ENCODE measurements at places on chromosomes 2 and 18. TPM values are rescaled to one million over a fixed set of nuclear protein-coding genes. Genes with fewer than 3 reads are reported as not detected.
A peak's percentile ranks its signal among the peaks of the same experiment; 100 is the strongest.

Gene KCNJ13
- total RNA-seq = not detected

Gene SPEG
- 55.4 TPM for total RNA-seq

Gene DUSP19
- 1.0 TPM for total RNA-seq

Gene CYP26B1
- 0.50 TPM for total RNA-seq

DNA sequence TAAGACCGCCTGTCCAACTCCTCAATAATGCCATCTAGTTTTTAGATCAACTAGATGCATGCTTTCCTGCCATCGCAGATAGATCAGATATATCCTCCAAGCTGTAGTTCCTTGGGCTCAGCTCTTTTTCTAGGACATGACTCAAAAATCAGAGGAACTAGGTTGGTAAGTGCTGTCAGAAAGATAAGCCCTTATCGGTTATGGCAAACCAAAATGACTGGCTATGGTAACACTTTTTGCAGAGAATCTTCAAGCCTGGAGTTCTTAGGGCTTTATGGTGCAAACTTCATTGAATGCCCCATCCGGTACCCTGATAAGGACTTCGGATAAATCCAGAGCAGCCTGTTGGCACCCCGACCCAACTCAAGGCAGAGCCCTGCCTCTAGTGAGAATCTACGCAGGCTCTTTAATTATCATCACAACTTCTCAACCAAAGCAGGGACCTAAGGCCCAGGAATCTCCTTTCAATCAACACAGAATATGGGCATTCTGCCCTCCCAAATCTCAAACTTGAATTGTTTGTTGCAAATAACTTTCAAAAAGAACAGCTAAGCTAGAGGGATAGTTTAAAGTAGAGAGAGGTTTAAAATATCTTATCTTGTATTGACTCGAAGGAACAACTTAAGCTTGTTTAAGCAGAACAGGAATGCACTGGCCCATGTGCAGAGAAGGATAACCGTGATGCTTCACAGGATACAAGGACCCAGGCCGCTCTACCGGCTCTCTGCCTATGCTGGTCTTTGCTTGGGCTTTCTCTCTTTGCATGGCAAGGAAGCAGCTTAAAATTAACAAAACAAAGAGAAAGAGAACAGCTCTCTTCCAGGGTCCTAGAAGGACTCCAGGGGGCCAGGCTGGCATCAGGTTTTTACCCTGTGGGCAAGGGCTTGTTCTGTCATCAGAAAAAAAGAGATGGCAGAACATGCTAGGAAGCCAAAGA is 3.4 kb upstream of the CYP1B1 start:
- no peak for DNase-seq

GRCh38 chr2:165901620-165902298 is 51.8 kb downstream of the TTC21B start:
- DNase-seq = no peak

GRCh38 chr2:231861288-231861931 is 64.8 kb downstream of the NPPC start:
- no peak for DNase-seq

- DNase-seq = peak; percentile 98
Observed at GRCh38 chr18:50281295-50281971, at the start of gene MBD1. TSS of gene MBD1 (minus strand) at chr18:50281523. CDS start at chr18:50279992, 1,531 bp downstream.

- peak; percentile 80 for DNase-seq
Observed at GRCh38 chr2:13676269-13676668, 956.2 kb upstream of the LRATD1 start.

- no peak for DNase-seq
Observed at GRCh38 chr2:239316562-239317465, 84.0 kb downstream of the HDAC4 start.

DNA sequence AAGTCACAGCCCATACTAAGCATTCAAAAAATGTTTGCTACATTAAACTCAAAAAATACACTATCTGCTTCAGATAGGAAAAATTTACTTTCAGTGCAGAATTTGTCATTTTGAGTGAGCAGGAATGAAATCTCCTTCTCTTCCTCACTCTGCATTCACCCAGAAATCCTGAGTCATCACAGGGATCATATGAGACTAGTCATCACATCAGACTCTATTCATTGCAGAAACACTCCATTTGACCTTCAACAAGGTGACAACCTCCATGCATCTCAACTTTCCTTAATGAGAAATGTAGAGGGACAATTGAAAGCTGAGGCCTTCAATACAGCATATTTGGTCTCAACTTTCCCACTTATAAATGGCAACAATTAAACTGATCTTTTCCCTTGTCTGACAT is 130.4 kb upstream of the CYP26B1 start:
- DNase-seq = peak; percentile 39

- peak; percentile 80 for DNase-seq
Observed at GRCh38 chr18:44589693-44590355, 90.9 kb upstream of the SETBP1 start.

DNA sequence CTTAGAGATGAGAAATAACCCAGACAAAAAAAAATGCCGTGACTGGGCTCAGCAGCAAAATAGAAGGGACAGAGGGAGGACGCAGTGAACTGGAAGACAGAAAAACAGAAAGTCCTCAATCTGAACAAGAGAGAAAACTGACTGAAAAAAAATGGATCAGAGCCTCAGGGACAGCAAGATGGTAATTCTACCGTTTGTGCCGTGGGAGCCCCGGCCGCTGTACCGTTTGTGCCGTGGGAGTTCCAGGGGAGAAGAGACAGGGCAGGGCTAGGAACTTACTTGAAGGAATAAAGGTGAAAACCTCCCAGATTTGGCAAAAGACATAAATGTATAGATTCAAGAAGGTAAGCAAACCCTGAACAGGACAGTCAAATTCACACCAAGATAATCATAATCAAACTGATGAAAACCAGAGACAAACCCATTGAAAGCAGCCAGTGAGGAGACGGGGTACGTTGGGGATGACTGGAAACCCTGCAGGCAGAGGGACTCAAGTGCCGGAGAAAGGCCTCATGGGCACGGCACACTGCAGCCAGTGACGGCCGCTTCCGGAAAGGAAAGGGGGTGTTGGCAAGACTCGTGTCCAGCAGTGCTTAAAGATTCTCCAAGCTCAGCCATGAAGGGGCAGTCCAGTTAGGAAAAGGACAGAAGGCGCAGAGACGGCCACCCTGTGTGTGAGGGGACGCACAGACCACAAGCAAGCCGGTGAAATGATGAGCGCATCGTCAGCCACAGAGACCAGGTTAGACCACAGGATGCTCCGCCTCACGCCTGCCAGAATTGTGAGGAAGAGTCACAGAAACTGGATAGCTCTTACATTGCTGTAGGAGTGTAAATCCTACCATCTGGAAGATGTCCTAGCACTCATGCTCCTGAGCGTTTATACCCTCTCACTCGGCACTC is 40.0 kb upstream of the NFATC1 start:
- no peak for DNase-seq

DNA sequence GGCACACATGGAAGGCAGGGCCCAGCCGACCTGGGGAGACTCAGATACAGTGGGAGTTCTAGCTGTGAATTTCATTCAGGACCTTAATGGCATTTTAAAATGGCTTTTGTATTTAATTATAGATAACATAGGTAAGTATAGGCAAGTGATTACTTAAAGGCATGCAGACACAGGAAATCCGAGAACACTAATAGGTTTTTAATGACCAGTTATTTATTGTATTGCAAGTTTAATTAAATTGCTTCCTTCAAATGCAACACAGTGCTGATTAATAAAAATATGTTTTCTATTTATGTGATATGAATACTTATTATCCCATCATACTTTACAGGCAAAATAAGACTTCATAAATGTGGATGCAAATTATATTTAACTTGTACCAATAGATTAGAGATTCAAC is 19.7 kb upstream of the SH3RF3 start:
- no peak for DNase-seq

DNA sequence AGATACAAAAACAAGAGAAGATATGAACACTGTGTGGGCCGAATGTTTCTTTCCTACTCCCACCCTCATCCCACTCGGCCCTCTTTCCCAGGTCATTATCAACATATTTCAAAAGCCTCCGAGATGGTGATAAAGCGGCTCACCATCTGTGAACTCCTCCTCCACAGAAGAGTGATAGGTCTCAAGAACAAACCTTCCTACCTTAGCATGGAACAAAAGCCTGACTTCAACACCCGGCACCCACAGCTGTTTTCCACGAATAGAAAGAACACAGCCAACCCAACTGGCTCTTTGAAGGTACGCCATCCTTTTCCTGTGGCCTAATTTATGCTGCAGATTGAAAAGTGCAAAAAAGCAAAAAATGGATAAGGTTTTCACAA is 28.8 kb downstream of the BCL2 start:
- no peak for DNase-seq

- no peak for DNase-seq
Observed at GRCh38 chr2:55869637-55870325, 53.8 kb downstream of the EFEMP1 start.

DNA sequence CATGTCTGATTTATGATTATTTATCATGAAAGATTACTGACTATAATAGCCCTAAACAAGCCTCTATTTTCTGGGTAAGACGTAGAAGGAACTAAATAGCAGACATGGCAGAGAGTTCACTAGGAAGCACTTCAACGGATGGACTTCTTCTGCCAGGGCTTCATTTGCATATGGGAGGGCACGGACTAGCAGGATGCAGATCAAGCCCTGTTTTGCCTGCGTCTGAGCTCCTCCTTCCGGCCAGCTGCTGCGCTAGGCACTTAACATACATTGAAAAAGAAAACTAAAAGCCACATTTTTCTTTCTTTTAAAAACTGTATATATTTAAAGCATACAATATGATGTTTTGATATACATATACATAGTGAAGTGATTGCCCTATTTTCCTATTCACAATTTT is 340.0 kb upstream of the MEX3C start:
- peak; percentile 66 for DNase-seq
